ENCODE measurements at places on chromosomes 13 and 19.
A peak's percentile ranks its signal among the peaks of the same experiment; 100 is the strongest.

- no peak for DNase-seq
Measured at GRCh38 chr19:15318241-15318691, 14.1 kb downstream of the BRD4 start.

GRCh38 chr19:40284501-40285352 is at the start of gene AKT2:
TSS of gene AKT2 (minus strand) at chr19:40285345. CDS start at chr19:40265267, 20,078 bp downstream.
- DNase-seq, result peak; percentile 54

DNA sequence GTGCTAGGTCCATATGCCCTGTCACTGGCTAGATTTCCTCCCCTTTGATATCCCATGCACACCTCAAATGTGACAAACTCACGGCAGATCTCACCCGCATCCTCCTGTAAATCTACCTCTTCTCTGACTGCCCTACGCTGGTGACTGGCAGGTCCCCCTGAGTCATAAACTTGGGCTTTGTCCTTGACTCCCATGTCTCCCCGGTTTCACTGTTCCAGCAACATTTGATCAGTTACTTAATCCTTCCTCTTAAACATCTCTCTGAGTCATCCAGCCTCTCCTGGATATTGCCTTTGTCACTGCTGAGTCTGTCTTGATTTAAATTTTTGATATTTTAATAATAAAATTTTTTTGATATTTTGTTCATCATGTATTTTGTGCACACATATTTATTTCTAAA is 26.5 kb downstream of the FAM216B start:
- no peak for DNase-seq

- peak; percentile 61 for DNase-seq
Measured at GRCh38 chr13:43761616-43762315, 25.0 kb downstream of the ENOX1 start.

DNA sequence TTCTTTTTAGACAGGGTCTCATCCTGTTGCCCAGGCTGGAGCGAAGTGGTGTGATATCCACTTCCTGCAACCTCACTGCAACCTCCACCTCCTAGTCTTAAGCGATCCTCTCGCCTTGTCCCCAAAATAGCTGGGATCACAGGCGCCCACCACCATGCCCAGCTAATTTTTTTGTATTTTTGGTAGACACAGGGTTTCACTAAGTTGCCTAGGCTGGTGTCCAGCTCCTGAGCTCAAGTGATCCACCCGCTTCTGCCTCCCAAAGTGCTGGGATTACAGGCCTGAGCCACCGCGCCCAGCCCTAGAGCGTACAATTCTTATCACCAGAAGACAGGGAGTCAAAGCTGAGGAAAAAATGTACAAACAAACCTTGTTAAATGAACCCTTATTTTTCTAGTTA is 4.5 kb upstream of the ELOF1 start:
- DNase-seq, result no peak

DNA sequence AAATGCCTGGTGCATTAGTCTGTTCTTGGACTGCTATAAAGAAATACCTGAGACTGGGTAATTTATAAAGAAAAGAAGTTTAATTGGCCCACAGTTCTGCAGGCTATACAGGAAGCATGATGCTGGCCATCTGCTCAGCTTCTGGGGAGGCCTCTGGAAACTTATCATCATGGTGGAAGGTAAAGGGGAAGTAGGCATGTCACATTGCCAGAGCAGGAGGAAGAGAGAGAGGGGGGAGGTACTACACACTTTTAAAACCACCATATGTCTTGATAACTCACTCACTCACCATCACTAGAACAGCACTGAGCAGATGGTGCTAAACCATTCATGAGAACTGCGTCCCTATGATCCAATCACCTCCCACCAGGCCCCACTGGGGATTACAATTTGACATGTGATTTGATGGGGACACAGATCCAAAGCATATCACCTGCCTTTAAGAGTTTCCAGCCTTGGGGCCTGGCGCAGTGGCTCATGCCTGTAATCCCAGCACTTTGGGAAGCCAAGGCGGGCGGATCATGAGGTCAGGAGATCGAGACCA is 219.0 kb downstream of the KATNAL1 start:
- no peak for DNase-seq

DNA sequence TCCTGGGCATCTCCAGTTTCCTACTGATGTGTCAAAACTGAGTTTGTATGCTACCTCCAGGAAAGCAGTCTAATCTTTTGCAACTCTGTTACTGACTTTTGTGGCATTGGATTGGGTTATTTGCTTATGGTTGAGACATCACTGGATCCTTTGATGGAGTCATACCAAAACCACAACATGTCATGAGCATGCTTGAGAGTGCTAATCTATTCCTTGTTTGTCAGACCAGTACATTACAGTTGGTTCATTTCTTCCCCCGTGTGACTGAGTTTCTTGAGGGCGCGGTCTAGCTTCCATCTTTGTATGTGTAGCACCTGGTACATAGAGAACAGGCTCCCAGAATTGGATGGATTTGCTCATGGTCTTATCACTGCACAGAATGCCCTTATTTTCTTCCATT is 43.2 kb downstream of the SUGT1 start:
- no peak for DNase-seq

- no peak for DNase-seq
Measured at GRCh38 chr13:112623051-112623711, 35.2 kb upstream of the TUBGCP3 start.

DNA sequence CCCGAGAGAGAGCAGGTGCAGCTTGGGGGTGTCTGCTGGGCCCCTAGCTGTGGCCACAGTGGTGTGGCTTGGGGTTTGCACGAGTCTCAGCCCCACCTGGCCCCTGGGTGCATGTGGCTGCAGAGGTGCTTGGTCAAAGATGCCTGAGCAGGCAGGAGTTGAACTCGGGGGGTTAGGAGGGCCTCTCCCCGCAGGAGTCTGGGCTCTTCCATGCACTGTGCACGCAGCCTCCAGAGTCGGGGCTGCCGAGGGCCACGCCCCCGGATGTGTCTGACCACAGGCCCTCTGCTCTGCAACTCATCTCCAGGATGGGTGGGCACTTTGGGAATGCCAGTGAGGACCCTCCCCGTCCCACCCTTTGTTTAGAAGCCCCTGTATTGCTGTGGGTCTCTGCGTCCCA is 91.5 kb upstream of the MCF2L start:
- DNase-seq, result no peak

- no peak for DNase-seq
Measured at GRCh38 chr19:16514383-16515019, 18.3 kb downstream of the C19orf44 start.

DNA sequence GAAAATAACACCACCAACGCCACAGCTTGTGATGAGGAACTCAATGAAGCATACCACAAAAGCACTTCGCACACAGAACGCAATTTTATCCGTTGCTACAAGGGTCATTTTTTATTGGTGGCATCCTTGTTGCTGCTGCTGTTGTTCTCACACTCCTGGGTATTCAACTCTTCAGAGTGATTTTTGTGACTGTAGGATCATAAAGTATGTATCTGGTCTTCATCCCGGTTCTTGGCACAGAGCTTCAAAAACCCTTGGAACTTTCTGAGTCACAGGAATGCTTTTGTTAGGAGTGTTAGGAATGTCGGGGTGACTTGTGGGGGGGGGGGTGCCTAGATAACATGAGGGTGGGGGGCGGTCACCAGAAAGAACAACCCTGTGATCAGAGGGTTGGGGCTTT is 108.4 kb downstream of the ZNF557 start:
- no peak for DNase-seq

GRCh38 chr13:80513196-80513595 is 172.3 kb upstream of the SPRY2 start:
- no peak for DNase-seq

- no peak for DNase-seq
Measured at GRCh38 chr19:51559240-51559639, 11.8 kb upstream of the ZNF175 start.

DNA sequence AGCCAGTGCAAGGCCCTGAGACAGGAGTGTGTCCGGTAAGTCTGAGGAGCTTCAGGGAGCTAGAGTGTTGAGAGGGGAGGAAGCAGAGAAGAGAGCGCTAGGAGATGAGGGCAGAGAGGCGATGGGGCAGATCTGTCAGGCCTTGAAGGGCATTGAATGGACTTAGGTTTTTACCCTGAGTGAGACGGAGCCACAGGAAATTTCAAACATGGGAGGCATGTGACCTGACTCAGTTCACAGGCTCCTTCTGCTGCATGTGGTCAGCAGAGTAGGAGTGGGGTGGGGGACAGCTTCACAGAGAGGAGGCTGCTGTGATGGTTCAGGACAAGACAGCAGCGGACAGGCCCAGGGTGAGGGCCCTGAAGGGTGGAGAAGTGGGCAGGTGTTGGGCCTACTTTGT is 2.5 kb upstream of the FAM98C start:
- no peak for DNase-seq

DNA sequence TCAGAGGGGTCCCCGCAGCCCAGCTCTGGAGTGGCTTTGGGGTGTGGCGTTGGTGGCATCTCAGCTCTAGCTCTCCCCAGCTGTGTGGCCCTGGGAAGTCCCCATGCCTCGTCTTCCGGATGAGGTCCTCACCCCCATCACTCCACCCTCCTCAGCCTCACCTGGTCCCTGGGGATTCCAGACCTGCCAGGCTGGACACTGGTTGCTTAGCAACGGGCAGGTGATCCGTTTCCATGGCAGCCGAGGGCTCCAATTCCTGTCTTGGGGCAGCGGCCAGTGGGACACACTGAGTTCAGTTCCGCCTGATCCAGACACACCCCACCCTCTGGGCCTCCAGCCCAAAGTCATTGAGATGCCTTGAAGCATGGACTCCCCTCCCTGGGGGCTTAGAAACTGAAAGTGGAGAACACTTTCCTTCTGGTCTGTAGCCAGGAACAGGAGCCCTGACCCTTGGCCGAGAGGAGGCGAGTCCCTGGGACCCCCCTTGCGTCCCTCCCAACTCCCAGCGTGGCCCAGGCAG is 7.7 kb upstream of the MISP start:
- DNase-seq, result no peak

DNA sequence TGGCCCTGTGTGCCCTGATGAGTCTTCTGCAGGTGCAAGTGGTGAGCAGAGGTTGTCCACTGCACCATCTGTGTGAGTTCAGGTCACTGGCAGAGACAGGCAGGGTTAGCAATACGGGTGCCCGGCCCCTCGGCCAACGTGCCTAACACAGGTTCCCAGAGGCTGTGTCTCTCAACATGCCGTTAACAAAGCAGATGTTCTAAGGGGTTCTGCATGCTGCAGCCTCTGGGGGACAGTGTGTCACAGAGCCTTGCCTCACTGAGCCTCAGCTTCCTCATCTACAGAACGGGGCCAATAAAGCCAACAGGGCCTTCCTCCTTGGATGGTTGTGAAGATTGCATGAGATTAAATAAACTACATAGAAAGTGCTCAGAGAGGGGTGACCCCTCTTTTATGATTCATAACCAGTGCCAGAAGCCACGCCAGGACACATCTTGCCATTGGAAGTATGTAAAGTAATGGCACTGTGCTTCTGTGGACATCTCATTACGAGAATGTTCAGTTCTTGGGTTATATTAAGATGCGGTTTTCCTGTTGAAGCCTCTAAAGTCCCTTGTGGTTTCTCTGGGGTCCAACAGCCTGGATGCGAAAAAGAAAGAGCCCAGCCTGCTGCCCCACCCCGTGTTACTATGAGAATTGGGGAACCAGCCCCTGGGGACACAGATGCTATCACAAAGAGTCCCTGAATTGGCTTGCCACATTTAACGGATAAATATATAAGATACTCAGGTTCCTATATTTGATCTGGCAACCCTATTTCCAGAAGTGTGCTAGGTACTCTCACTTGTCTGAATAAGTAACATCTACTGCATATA is 11.2 kb upstream of the ARHGEF18 start:
- no peak for DNase-seq

DNA sequence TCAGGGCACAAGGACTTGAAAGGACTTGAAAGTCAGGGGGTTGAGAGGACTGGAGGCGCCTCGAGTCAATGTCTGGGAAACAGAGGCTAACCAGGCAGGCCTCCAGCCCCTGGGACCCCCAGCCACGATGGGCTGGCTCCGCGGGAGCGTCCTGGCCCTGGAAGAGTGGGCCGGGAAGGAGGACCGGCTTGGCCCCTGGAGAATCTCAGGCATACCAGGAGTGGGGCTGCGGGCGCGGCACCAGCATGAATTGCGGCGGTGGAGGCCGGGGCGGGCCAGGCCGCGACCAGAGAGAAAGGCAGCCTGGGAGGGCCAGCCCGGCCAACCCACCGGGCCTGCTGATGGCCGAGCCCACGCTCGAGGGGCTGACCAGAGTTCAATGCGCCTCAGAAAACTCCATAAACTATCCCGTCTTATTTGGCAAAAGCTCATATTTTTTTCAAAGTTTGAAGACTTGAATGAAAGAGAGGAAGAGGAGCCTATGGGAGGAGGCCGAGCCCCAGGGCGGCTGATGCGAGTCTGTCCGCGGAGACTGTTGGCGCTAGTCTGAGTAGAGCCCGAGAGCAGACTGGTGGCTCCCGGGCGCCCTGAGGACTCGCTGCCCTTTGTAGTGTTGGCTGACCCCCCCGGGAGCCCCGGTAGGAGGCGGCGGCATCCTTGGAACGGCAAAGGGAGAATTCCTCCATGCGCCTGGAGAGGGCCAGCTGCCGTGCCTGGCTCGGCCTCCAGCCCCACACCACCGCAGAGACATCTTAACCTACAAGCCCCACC is 68.0 kb downstream of the MLLT1 start:
- DNase-seq, result no peak

DNA sequence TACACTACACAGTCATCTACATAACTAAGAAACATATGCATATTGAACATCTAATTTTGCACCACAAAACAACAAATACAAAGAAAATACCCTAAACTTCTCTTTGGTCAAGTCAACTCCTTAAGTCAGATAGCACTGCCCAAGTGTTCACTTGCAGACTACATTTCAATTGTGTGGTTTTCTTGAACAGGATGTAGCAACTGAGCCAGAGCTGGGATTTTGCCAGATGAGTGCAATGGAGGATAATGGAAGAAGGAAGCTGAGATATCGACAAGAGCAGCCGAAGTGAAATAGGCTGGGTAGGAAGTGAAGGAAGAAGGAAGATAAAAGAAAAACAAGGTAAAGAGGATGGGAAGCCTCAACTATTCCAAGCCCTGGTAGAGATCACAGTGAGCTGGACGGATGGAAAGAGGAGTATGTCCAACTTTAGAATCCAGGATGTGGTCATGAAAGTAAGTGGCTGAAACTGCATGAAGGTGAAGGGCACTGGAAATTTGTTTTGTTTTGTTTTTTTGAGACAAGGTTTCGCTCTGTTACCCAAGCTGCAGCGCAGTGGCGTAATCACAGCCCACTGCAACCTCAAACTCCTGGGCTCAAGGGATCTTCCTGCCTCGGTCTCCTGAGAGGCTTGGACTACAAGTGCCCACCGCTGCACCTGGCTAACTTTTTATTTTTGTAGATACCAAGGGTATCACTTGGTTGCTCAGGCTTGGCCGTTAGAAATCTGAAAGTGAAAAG is 15.0 kb downstream of the NUFIP1 start:
- no peak for DNase-seq

GRCh38 chr19:18940769-18941627 is at the start of gene HOMER3:
TSS of gene HOMER3 (minus strand) at chr19:18941217. CDS start at chr19:18938982, 2,235 bp downstream.
- DNase-seq, result no peak

GRCh38 chr19:19595171-19595701 is 23.3 kb downstream of the PBX4 start:
- DNase-seq, result no peak

DNA sequence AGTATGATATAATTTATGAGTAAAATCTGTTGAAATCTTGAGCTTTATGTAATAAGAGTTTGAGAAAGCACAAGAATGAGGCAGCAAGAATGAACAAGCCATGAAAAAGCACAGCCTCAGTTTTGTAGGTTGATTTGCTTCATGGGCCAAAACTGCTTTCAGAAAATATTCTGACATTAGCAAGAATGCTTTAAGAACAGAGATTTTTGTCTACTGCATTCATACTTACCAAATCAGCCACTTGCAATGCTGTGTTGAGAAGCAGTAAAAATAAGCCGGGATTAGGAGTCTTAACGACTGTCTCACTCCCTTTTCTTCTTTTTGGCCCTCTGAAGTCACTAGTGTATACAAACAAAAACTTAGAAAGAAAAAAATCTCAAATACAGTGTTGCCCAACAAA is 114.5 kb downstream of the POSTN start:
- no peak for DNase-seq

All from skin of body (tissue), 3 donors.